ENCODE measurements at places on chromosomes 16 and 17.

DNA sequence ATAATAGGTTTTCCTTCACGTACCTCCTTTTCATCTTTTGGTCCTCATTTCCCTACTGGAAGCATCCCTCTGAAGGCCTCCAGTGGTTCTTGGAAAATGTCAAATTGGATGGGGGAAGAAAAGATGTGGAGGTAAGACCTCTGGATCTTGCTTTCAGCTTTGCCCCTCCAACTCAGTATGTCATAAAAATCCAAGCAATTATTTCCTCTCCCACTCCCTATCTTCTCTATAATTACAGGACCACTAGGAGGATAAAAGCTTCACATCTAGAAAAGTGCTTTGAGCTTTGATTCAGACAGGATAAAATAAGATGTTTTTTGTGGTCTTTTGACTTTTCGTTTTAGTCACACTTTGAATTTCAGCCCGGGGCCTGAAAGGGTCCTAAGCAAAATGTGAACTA lies 1.7 kb downstream of the TTLL6 start:
- DNase-seq: no peak

GRCh38 chr16:81497690-81498089 lies 53.1 kb downstream of the CMIP start:
- DNase-seq: no peak

DNA sequence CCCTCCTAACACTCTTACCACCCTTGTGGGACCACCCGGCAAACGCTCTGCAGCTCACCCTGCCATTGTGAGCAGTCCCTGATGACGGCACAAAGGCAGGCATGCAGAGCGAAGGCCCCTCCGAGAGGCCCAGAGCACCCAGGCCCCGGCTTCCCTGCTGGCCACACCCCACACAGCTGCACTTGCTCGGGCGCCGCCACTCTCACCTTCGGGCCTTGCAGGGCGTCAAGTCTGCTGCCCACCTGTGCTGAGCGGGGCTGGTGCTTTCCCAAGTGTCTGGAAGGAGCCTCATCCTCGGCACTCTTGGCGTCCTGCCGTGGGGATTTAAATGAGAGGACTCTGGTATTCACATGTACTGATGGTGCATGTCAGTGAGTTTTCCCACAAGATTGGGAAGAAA lies 30.3 kb upstream of the FASN start:
- DNase-seq: no peak

DNA sequence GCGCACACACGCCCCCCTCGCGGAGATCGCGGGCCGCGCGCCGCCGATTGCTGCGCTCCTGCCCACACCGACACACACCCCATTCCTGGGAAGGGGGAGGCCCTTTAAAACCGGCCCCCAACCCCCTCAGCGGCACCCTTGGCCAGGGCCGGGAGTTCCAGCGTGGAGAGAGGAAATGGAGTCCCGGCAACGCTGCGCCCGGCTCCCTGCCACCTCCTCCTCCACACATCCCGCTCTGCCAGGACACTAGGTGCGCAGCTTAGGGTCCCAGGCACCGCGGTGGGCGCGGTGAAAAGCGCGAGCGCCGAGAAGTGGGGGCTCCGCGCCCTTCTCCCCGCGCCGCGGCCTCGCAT lies 397 bp downstream of the CDC42EP4 start:
- DNase-seq: no peak

GRCh38 chr16:27267037-27267677 lies 1.4 kb downstream of the NSMCE1 start:
- no peak for DNase-seq

DNA sequence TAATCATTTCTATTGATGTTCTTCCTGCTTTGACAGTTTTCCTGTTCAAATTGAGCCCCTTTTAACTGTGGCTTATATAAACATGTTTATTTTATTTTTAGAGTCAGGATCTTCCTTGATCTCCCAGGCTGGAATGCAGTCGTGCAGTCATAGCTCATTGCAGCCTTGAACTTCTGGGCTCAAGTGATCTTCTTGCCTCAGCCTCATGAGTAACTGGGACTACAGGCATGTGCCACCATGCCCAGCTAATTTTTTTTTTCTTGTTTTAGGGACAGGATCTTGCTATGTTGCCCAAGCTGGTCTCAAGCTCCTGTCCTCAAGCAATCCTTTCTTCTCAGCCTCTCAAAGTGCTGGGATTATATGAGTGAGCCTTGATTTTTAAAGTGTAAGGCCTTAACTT lies 14.7 kb downstream of the PHKB start:
- DNase-seq: no peak

DNA sequence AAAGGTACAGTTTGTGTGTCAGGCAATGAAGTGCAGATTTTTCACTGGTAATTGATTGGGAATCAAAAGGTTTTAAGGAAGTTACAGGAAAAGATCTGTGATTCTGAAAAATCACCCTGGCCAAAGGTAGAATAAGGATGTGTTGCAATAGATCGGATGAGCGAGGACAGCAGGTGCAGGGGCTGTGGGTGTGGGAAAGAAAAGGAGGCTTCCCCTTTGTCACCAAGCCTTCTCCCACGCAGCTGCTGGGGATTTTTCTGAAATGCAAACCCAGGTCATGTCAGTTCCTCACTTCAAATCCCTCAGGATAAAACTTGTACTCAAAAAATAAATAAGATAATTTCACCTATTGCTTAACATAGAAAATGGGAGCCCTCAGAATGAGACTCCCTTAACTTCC lies 47.9 kb upstream of the ARHGAP17 start:
- DNase-seq: no peak

DNA sequence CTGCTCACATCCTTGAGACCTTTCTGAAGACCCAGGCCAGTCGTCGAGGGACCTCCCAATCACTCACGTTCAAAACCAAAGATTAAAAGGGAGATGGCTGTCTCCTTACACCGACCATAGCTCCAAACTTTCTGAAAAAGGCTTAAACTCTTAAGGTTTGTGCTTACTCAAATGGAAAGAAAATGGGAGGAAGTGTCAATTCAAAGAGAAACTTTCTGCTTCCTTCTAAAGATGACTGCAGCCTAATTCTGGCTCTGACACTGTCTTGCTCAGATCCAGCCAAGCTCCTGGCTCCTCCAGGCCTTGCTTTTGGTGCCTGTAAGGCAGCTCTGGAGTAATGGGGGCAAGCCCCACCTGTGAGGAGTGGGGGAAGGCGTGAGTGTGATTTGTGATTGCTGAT lies 54.9 kb upstream of the WSB1 start:
- DNase-seq: no peak

GRCh38 chr16:22008215-22009059 lies 526 bp downstream of the MOSMO start:
- DNase-seq: no peak

GRCh38 chr16:24749310-24749709 lies 19.9 kb downstream of the TNRC6A start:
- no peak for DNase-seq

- no peak for DNase-seq
These were observed 57.2 kb downstream of the NUP93 start for GRCh38 chr16:56787167-56787566.

DNA sequence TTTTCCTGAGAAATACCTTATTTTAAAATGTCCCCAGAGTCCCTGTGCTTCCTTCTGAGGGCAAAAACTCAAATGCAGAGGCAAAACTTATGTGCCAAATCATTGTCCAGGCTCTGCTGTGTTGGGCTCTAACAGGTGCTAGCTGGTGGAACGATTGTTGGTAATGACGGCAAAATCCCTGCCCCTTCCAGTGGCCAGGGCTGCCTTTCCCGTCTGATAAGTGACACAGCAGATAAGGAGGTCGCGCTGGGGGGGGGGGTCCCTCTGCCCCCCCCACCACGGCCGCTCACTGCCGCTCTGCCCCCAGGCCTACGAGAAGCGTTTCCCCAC lies 29.1 kb downstream of the SEC14L5 start:
- no peak for DNase-seq

All from spinal cord (tissue), 10 donors.